ENCODE measurements at places on chromosomes 1 and 21.
A peak's percentile ranks its signal among the peaks of the same experiment; 100 is the strongest.

- DNase-seq = no peak
- peaks cover 2% of the 10 kb centered on the region for H3K4me1 ChIP-seq
- H3K27me3 ChIP-seq = peaks cover 21% of the 10 kb centered on the region
- H3K27ac ChIP-seq = no peak overlapping the region
- peaks cover 9% of the 10 kb centered on the region for H3K36me3 ChIP-seq
Measured at GRCh38 chr1:25744636-25745425, 55.2 kb upstream of the SELENON start.

DNA sequence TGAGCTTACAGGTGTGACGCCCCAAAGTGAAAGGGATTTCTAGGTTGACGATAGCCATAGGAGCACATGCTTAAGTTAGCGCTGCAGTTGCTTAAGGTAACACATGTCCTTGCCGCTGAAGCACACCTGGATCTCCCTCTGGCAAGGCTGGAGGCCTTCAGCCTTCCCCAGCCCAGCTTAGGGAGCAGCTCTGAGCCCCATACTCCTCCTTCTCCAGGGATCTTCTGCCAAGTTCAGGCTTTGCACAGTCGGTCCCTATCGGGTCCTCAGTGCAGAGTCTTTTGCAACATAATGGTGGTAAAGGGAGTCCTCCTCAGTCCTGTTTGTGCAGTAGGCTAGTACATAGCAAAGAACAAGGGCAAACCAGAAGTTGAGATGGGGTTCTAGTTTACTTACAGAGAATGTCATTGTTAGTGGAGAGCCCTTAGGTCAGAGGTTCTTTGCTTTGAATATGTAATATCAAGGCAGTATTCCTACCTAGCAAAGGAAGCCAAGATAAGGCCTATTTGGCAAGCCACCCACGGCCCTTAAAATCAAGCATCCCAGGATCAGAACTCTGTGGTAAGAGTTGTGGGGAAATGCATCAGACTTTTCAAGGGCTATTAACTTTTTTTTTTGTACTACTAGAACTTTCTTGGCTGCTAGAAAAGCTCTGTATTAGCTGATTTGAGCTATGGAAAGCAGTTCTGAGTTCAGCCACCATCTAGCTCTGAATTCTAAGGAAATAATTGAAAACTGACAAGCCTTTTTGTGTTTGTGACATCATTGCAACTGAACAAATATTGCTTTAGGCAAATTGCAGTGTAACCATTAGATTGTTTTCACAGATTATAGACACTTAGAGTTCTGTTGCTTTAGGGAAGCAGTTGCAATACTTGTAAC lies 1.4 kb downstream of the EVA1C start:
- peaks cover 26% of the 10 kb centered on the region for H3K27me3 ChIP-seq
- DNase-seq = no peak
- no peaks in the 10 kb centered on the region for H3K36me3 ChIP-seq
- peak overlapping the region; percentile 81 for H3K4me3 ChIP-seq
- H3K27ac ChIP-seq = no peak overlapping the region

- no peaks in the 10 kb centered on the region for H3K36me3 ChIP-seq
- no peak overlapping the region for H3K4me3 ChIP-seq
- DNase-seq = peak; percentile 54
- H3K27me3 ChIP-seq = peaks cover 15% of the 10 kb centered on the region
- peaks cover 46% of the 10 kb centered on the region for H3K4me1 ChIP-seq
- H3K27ac ChIP-seq = no peak overlapping the region
Measured at GRCh38 chr1:2496087-2496622, 20.1 kb downstream of the PLCH2 start.

DNA sequence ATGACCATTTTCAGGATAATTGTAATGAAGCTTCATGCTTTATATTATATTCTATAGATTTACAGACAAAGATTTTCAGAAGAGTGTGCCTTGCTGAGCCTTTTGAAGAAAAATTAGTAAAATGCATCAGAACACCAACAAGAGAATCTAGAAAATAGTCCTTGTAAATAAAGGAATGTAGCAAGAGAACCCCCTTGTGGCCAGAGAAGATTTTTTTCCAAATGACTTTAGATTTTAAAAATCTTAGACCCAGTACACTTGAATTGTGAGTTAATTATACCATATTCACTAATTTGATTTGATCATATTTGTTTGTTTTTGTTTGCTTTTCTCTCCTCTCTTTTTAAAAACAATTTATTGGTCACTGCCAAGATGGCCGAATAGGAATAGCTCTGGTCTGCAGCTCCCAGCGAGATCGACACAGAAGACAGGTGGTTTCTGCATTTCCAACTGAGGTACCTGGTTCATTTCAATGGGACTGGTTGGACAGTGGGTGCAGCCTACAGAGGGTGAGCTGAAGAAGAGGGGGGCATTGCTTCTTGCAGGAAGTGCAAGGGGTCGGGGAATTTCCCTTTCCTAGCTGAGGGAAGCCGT lies 12.8 kb upstream of the IFI44L start:
- H3K4me3 ChIP-seq = no peak overlapping the region
- H3K4me1 ChIP-seq = no peaks in the 10 kb centered on the region
- no peak for DNase-seq
- H3K27me3 ChIP-seq = peaks cover 3% of the 10 kb centered on the region

- peaks cover 6% of the 10 kb centered on the region for H3K27me3 ChIP-seq
- DNase-seq = no peak
- no peak overlapping the region for H3K4me3 ChIP-seq
- peak overlapping the region; percentile 69 for H3K27ac ChIP-seq
Measured at GRCh38 chr1:228402641-228403025, 4.0 kb downstream of the TRIM11 start.

DNA sequence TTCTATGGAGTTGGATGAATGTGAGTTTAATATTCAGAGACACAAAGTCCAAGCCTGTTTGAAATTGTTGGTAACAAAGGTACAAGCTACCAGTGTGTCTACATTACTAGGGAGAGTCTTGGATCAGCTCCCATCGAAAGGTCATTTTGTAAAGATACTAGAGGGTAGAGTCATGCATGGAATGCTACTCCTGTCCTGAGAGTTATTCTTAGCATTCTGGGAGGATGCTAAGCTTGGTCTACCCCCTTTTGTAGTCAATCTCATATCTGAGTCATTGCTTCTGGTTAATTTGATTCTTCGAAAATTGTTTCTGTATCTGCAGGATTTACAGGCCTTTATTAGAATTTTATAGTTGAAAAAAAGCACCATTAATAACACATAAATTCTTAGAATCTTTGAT lies 240.2 kb downstream of the ST6GALNAC3 start:
- no peak overlapping the region for H3K27ac ChIP-seq
- no peaks in the 10 kb centered on the region for H3K36me3 ChIP-seq
- H3K27me3 ChIP-seq = no peaks in the 10 kb centered on the region
- DNase-seq = no peak

GRCh38 chr1:110647254-110647891 lies 27.4 kb downstream of the KCNA3 start:
- DNase-seq = no peak
- H3K4me3 ChIP-seq = no peak overlapping the region
- no peaks in the 10 kb centered on the region for H3K27me3 ChIP-seq
- H3K36me3 ChIP-seq = peaks cover 16% of the 10 kb centered on the region
- H3K27ac ChIP-seq = no peak overlapping the region

GRCh38 chr1:165565751-165566490 lies 22.1 kb downstream of the LRRC52 start:
- H3K27me3 ChIP-seq = peaks cover 40% of the 10 kb centered on the region
- no peak for DNase-seq

DNA sequence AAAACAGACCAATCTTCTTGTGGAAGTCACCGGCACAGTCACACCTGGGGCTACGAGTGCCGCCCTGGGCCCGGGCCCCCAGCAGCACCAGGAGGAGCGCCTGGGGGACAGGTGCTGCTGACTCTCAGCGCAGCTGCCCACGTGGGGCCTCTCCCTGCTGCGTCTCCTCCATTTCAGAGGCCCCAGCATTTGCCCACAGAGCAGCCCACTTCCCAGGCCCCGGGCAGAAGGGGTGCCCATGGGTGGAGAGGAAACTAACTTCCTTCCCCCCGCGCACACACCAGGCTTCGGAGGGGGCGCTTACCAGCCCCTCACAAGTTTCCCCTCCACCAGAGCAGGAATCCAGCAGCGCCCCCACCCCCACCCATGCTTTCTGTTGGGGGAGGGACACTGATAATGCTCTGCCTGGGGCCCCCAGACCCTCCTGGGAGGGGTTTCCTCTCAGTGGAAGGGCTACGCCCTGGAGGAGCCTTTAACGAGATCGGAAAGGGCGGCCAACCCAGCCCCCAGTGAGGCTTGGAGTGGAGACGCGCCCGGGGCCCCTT lies 440 bp downstream of the TNFRSF25 start:
- peak overlapping the region; percentile 86 for H3K4me3 ChIP-seq
- peak; percentile 68 for DNase-seq
- peaks cover 52% of the 10 kb centered on the region for H3K4me1 ChIP-seq
- no peaks in the 10 kb centered on the region for H3K27me3 ChIP-seq
- peak overlapping the region; percentile 90 for H3K27ac ChIP-seq

- no peak overlapping the region for H3K4me3 ChIP-seq
- H3K36me3 ChIP-seq = no peaks in the 10 kb centered on the region
- H3K4me1 ChIP-seq = no peaks in the 10 kb centered on the region
- no peaks in the 10 kb centered on the region for H3K27me3 ChIP-seq
Measured at GRCh38 chr1:69671363-69672010, 103.8 kb downstream of the LRRC7 start.

DNA sequence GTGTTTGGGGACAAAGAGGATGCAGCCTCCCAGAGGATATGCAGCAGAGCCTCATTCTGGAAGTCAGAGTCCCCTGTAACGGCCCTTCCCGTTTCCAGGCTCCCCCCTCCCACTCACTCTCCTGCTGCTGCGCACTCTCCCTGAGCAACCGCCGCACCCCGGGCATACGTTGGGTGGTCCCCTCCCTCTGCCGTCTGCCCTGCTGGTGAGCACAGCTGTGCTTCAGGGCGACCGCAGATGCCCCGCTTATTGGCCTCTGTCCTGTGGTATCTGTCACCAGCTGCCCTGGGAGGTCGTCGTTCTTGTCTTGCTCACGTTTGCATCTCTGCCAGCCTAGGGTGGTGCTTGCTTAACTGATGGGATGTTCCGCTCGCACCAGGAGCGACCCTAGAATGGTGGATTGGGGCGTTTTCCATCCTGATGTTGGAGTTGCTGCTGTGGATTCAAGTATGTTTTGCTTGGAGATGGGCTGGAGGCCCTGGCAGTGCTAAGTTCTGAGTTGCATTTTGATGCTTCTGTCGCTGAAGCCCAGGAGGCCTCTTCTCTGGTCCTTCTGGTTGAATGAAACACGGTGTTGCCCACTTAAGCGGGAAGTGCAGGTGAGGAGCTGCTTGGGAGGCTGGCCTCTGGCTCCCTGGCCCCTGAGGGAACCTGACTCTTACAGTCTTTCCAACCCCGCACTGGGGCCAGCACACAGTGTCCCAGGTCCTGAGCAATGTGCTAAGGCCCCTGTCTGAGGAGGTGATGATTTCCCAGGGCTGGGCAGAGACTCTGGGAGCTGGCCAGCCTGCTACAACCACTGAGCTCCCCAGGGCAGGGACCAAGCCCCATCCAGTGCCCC lies 3.2 kb downstream of the TMEM201 start:
- no peak overlapping the region for H3K4me3 ChIP-seq
- H3K27me3 ChIP-seq = no peaks in the 10 kb centered on the region
- no peak overlapping the region for H3K27ac ChIP-seq
- peaks cover 1% of the 10 kb centered on the region for H3K36me3 ChIP-seq

DNA sequence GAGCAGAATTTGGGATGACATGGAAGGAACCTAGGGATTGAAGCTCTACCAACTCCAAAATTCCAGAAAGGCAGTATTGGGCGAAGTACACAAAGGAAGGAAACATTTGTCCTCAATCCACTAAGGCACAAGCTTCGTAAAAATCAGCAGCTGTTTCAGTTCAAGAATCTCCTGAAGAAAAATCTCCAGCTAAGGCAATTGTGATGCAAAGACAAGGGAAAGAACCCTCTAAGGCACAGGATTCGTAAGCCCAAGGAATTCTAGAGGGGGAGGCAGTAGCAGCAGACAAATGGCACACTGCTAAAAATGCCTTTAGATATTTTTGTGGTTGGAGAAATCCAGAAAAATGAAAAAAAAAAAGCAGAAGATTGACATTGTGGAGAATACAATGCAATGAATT lies 64.5 kb upstream of the PLPPR5 start:
- no peaks in the 10 kb centered on the region for H3K36me3 ChIP-seq
- H3K27me3 ChIP-seq = no peaks in the 10 kb centered on the region
- no peak overlapping the region for H3K4me3 ChIP-seq
- no peaks in the 10 kb centered on the region for H3K4me1 ChIP-seq

- H3K36me3 ChIP-seq = no peaks in the 10 kb centered on the region
- no peak for DNase-seq
- H3K27ac ChIP-seq = no peak overlapping the region
- H3K4me1 ChIP-seq = no peaks in the 10 kb centered on the region
- H3K27me3 ChIP-seq = peaks cover 7% of the 10 kb centered on the region
Measured at GRCh38 chr1:111571987-111572386, 47.6 kb upstream of the RAP1A start.
